Osteoblast (primary cell): ENCODE measurements at places on chromosomes 1 and 21. TPM values are rescaled to one million over a fixed set of nuclear protein-coding genes. Genes with fewer than 3 reads are reported as not detected.

HSF2BP gene
- total RNA-seq, result 1.8 and 2.1 TPM in 2 replicates

C2CD4D gene
- not detected in 2 replicates for total RNA-seq

S100A8 gene
- total RNA-seq, result not detected in 2 replicates

SPRR2A gene
- total RNA-seq, result not detected in 2 replicates

SCNM1 gene
- 25.3 and 26.8 TPM in 2 replicates for total RNA-seq

DMRTA2 gene
- under 0.01 TPM in 1 of 2 replicates, not detected in the other for total RNA-seq

ADAMTS4 gene
- total RNA-seq, result 1.4 and 3.5 TPM in 2 replicates

HLCS gene
- 51.9 and 59.7 TPM in 2 replicates for total RNA-seq

PIAS3 gene
- total RNA-seq, result 15.2 and 17.4 TPM in 2 replicates
